IPS-NIHi11 (cell line): ENCODE measurements at places on chromosomes 1 and 21.

GRCh38 chr1:55812281-55812680, 597.1 kb upstream of the USP24 start:
- no peak for DNase-seq

DNA sequence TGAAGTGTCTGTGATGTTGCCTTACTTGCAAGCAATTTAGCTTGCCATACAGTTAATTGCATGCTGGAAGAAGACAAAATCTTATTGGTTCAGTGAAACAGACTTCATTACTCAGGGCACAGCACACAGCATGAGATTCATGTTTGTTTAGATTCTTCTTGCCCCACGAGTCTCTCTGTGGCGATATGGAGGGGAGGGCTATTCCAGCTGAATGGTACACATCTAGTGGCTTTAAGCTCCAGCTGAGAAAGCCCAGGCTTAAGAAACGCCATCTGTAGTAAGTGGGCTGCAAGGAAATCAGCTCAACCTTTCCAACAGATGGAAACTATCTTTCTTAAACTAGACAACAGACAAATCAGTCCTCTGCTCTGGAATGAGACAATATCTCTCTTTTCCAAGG, 1022.0 kb downstream of the NCAM2 start:
- DNase-seq: no peak

DNA sequence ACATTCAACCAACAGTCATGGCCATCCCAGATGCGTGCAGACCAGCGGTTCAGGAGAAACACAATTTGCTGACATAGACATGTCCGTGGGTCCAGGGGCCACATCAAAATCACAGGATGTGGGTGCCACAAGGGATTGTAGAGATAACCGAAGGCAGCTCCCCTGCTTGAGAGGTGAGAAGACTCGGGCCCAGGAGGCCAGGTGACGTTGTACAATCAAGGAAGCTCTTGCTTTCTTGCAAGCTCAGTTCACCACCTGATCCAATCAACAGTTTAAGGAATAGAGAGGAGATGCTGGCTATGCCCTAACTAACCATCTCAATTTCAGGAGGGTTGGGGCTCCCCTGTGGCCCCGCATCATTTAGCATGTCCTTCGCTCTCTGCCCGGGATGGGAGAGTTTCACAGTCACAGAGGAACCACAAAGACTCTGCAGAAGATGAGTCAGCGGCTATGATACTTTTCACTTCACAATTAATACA, 19.5 kb downstream of the UBASH3A start:
- DNase-seq: no peak

DNA sequence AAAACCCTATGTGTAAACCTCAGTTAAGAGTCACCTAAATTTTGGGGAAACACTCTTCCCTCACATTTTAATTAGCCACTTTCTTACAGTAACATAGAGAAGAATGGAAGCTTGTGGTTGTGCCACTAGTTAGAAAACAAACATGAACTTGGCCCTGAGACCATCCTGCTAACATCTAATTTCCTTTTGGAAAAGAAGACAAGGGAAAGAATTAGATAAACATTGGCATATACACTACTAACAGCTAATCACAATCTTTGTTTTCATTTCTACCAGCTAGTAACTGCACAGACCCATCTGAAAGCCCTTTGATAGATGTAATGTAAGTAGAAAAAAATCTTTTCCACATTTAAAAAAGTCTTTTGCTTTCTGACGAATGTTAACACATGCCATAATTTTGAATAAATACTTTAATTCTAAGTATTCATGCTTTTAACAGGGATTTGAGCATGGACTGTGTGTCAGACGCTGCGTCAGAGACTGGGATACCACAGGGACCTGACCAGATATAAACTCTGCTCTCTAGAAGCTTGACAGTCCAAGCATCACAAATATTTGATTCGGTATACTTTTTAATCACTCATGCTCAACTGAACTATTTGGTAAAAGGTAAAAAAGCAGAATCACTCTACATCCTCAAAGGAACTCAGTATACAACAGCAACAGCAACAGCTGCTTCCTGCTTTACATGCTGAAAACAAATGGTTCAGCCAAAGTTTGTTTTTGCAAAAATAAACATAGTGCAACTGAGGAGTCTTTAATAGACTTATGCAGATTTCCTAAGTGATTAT, 30.2 kb downstream of the DPH5 start:
- no peak for DNase-seq

DNA sequence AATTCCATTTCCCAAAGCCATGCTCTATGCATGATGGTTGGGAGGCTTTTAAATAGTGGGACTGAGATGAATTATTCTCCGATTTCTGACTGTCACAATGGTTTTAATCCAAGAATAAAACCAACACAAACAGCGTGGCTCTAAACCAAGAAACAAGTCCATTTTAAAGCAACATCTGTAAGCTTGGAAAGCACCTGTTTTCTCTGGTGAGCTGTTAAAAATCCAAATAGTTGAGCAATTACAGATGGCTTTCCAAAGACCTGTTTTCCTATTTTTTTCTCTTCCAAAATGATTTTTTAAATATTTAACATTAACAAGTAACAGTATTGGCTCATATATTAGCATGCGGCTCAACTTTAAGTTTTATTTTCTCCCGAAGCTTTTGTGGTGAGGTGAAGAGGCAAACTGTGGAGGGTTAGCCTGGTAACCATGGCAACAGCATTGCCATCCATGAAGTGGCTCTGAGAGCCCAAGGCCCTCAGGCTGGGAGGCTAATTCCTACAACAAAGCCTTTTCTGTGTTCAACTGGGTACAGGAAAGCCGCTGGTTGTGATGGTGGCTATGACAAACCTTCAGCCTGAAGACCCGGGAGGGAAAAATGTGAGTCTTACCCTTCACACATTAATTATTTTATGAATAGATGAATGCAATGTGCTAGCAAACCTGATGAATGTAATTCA, 56.7 kb upstream of the B3GALT5 start:
- DNase-seq: peak; percentile 69

DNA sequence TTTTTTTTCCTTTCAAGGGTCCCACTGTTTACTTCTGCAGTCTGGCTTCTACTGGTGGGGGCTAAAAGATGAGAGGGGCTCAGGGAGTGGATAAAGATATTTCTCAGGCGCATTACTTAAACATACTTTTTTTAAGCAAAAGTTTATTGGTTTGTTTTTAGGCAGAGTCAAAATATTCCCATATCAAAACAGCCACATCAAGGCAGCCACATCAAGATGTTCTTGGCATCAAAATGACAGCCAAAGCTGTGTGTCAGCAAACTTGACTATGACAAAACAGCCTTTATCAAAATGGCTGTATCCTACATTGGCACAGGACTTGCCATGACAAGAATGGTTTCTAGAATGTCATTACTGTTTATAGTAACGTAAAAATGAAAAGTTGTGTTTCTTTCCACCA, 22.1 kb upstream of the RASAL2 start:
- no peak for DNase-seq

GRCh38 chr1:230112131-230112701, 45.2 kb downstream of the GALNT2 start:
- peak; percentile 48 for DNase-seq

DNA sequence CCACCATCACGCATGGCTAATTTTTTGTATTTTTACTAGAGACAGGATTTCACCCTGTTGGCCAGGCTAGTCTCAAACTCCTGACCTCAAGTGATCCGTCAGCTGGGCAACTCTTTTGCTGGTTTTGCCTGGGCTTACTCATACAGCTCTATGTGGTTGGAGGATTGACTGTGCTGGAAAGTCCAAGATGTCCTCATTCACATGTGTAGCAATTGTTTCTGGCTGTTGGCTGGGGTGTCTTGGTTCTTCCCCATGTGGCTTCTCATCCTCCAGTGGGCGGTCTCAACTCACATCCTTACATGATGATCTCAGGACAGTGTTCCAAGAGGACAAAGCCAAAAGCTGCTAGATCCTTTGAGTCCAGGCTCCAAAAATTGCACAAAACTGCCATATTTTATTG, 53.3 kb downstream of the TEX35 start:
- DNase-seq: no peak

- peak; percentile 12 for DNase-seq
Observed at GRCh38 chr1:241902391-241903065, 54.5 kb downstream of the EXO1 start.

- DNase-seq: peak; percentile 54
Observed at GRCh38 chr1:54996869-54997710, 1.6 kb upstream of the BSND start.

GRCh38 chr1:111476761-111477309, 3.1 kb downstream of the C1orf162 start:
- DNase-seq: no peak

DNA sequence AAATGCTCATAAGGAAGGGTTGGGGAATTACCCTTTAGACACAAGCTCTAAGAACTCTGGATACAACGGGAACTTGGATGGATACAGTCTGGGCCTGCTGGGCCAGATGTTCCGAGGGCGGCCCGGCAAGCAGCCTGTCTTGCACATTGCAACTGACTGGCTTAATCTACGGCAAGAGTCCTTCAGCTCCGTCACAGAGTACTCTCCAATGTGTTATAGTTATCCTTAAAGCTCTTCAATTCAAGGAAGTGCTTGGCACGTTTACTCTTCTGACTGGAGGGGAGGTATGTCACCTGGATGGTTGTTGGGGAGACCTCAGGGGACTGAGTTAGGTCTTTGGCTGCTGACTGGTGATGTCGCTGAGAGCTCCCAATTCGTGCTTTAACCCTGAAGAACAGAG, 1.1 kb upstream of the CFAP141 start:
- no peak for DNase-seq

DNA sequence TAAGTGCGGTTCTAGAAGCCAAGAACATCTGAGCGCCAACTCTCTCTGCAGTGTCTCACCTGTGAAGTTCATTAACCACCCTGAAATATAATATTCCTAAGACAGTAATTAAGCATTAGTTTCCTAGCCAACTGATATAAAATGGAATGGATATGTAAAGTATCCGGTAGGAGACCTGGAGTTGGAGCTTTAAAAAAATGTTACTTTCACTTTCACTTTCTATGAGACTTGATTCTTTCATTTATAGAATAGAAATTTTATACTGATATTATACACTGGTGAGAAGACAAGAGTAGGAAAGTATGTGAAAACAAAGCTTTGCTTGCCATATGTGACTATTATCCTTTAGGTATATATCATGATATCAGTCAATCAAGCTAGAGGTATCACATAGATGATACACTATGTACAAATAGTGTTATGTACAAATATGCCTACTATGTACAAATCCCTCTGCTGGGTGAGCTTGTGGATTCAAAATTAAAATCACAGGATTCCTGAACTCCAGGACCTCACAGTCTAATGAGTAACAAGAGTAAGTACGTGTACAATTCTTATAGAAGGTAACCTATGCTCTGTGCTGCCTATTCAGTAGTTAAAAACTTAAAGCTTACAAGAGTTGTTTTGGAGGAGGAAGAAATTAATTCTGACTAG, 934.2 kb downstream of the TTLL7 start:
- no peak for DNase-seq

DNA sequence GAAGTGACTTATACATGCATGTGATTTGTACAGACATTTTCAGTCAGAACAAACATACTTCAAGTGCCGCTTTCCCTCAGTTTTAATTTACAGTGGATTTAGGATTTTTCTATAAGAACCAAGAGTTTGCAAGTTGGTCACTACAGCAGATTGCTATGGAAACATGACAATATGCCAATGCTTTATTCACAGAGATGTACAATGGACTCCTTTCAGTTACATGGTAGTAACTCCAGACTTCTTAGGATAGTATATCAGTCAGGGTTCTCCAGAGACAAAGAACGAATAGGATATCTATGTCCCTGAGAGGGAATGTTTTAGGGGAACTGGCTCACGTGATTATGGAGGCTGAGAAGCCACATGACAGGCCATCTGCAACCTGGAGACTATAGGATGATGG, 27.4 kb downstream of the IFI44 start:
- no peak for DNase-seq

- DNase-seq: peak; percentile 81
Observed at GRCh38 chr1:203871114-203871880, 9.9 kb downstream of the SNRPE start.

DNA sequence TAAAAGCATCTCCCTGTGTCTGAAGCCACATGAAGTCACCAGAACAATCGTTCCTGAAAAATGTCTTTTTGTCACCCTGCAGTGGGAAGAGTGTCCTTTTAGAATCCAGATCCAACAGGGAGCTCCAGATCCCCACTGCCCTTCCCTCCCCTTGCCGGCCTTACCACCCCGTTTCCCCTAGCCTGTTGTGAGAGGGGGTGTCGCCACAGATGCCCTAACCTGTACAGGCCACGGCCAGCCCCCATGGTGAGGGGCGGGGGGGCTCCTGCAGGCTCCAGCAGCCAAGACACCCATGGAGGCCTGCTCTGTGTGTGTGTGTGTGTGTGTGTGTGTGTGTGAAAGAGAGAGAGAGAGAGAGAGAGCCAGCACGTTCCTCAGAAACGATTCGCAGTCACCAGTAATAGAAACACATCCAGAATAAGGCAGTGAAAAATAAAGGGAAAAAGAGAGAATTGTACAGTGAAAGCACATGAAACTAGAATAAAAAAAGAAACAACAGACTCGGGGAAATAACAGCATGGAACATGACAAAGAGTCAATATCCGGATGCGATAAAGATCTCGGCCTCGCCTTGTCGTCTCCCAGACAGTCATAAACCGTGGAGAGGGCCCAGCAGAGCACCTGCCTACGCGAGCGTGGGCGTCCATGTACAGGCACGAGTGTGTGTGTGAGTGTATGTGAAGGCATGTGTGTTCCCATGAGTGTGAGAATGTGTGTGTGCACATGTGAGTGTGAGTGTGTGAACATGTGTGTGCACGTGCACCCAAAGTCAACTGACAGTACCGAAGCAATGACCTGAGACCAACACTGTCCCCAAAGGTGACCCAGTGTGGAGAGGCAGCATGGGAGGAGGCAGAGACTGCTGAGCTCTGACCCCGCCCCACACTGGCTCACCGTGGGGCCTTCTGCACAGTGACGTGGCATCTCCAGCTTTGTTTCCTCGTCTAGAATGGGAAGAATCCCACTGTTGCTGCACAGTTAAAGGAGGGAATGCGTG, 303.8 kb downstream of the NPHP4 start:
- no peak for DNase-seq

GRCh38 chr1:73326663-73327062, 871.3 kb downstream of the LRRIQ3 start:
- DNase-seq: no peak

DNA sequence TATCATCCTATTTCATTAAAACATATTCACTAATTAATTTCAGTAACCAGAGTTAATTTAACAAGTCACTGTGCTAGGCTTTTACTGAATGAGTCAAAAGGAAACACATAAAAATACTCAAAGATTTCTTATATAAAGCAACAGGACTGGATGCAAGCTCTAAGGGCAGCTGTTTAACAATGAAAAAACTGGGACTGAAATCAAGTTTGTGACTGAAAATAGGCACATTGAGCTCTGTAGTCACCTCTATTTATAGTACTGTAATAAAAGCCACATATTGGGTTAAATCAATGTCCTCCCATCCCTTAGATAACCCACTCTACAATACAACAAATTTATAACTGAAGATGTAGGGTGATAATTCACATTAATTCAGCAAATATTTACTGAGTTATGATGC, 52.4 kb downstream of the SMYD3 start:
- no peak for DNase-seq
